Neural progenitor cell (in vitro differentiated cells): ENCODE measurements at places on chromosomes 4 and X. TPM values are rescaled to one million over a fixed set of nuclear protein-coding genes. Genes with fewer than 3 reads are reported as not detected.

GRCh38 chr4:37976507-37976906 is 16.3 kb downstream of the PTTG2 start:
- H3K27ac ChIP-seq: peak overlapping the region; percentile 95
- peaks cover 17% of the 10 kb centered on the region for H3K4me1 ChIP-seq
- H3K27me3 ChIP-seq: no peaks in the 10 kb centered on the region

The TRIM60 gene
- not detected in 2 replicates for total RNA-seq

DNA sequence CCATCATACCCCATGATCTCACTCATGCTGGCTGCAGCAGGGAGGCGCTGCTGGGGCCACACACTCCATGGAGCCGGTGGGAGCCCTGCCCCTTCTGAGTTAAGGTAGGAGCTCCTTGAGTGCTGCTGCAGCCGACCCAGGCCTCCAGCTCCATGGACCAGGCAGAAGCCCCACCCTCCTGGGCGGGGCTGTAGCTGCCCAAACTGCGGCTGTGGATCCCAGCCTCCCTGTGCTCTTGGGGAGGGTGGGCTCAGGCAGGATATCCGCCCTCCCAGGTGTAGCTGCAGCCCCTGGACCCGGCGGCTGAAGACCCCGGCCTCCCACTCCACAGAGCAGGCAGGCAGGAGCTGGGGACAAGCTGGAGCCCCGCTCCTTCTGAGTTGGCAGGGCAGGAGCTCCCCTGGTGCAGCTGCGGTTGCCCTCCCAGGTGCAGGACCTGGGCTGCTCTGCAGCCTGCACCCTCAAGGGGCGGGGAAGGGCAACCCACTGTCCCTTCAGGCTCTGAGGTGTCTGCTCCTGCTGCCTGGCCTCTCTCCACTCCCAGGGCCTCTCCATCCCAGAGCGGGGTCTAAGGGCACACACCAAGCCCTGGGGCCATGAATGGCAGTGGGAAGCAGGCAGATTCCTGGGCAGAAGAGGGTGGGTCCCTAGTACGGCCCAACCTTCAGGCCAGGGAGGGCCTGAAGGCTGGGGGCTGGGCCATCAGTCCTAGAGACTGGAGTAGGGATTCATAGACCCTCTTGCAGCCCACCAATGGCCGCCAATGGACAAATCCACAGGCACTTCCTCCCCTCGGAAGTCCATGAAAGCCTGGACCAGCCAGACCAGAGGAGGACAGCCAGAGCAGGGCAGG is 466.1 kb downstream of the DTHD1 start:
- no peak overlapping the region for H3K27ac ChIP-seq
- no peaks in the 10 kb centered on the region for H3K36me3 ChIP-seq
- no peak overlapping the region for H3K4me3 ChIP-seq
- no peaks in the 10 kb centered on the region for H3K27me3 ChIP-seq

- H3K4me1 ChIP-seq: no peaks in the 10 kb centered on the region
- no peaks in the 10 kb centered on the region for H3K27me3 ChIP-seq
- DNase-seq: no peak
- H3K36me3 ChIP-seq: no peaks in the 10 kb centered on the region
- H3K27ac ChIP-seq: no peak overlapping the region
Observed at GRCh38 chrX:114615765-114616164, 31.9 kb downstream of the HTR2C start.

DNA sequence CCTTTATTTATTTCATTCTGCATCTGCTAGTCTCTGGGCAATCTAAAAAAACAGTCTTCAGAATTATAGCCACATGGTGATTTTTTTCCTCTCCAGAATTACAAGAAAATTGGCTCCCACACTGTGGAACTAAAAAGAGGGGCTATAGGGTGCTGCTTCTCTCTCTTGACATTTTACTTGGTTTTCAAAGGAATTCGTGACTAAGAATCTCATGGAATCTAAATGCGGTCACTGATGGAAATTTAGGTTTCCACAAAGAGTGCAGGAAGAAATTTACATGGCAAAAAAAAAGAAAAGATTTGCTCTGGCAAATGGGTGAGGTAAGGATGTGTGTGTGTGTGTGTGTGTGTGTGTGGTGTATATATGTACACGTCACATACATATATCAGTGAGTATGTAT is 10.2 kb downstream of the ATXN3L start:
- no peaks in the 10 kb centered on the region for H3K27me3 ChIP-seq
- H3K4me1 ChIP-seq: no peaks in the 10 kb centered on the region
- DNase-seq: no peak
- H3K27ac ChIP-seq: no peak overlapping the region
- no peak overlapping the region for H3K4me3 ChIP-seq

GRCh38 chr4:112944006-112944405 is 105.4 kb upstream of the ANK2 start:
- peaks cover 42% of the 10 kb centered on the region for H3K4me1 ChIP-seq
- no peaks in the 10 kb centered on the region for H3K36me3 ChIP-seq
- DNase-seq: no peak
- H3K4me3 ChIP-seq: no peak overlapping the region

GRCh38 chrX:37697169-37697760 is 11.7 kb downstream of the XK start:
- DNase-seq: no peak
- H3K36me3 ChIP-seq: no peaks in the 10 kb centered on the region
- H3K27ac ChIP-seq: no peak overlapping the region
- no peak overlapping the region for H3K4me3 ChIP-seq
- no peaks in the 10 kb centered on the region for H3K27me3 ChIP-seq
- H3K4me1 ChIP-seq: no peaks in the 10 kb centered on the region

The TRPC3 gene
- 0.17 TPM in 1 of 2 replicates, not detected in the other for total RNA-seq

DNA sequence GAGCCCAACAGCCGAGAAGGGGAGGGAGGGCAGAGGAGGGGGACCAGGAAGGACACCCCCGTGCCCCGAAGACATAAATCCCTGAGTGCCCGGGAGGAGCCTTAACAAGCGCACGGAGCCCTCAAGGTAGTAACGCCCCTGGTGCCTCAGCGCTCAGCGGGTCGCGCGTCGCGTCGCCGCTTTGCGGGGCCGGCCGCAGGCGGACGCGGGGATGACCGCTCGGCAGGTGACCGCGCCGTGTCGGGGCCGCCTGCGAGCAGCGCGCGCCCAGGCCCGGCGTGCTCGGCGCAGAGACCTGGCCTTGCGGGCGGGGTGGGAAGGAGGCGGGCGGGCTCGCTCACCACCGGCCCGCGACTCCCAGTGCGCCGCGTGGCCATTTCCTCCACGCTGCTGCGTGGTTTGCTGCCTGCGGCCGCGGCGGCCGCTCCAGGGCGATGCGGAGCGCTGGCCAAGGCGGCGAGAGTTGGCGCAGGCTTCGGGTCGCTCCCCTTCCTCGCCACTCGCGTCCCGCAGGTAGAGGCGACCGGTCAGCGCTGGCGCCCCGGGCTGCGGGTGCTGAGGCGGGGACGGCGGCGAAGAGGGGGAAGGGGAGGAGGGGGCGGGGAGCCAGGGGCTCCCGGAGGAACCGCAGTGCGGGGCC is 632 bp downstream of the CCSER1 start:
- H3K36me3 ChIP-seq: no peaks in the 10 kb centered on the region
- H3K4me1 ChIP-seq: peaks cover 5% of the 10 kb centered on the region
- DNase-seq: peak; percentile 71
- H3K27me3 ChIP-seq: peaks cover 79% of the 10 kb centered on the region
- peak overlapping the region; percentile 62 for H3K4me3 ChIP-seq

- no peak overlapping the region for H3K27ac ChIP-seq
- no peaks in the 10 kb centered on the region for H3K4me1 ChIP-seq
- DNase-seq: peak; percentile 47
- no peak overlapping the region for H3K4me3 ChIP-seq
- no peaks in the 10 kb centered on the region for H3K36me3 ChIP-seq
Observed at GRCh38 chr4:158895797-158896576, 127.2 kb downstream of the FNIP2 start.

- H3K27ac ChIP-seq: no peak overlapping the region
- DNase-seq: no peak
- H3K4me1 ChIP-seq: no peaks in the 10 kb centered on the region
- H3K4me3 ChIP-seq: no peak overlapping the region
- H3K27me3 ChIP-seq: no peaks in the 10 kb centered on the region
- no peaks in the 10 kb centered on the region for H3K36me3 ChIP-seq
Observed at GRCh38 chr4:109412776-109413175, 20.8 kb upstream of the SEC24B start.

GRCh38 chr4:156774422-156774821 is 197.2 kb downstream of the PDGFC start:
- no peak overlapping the region for H3K4me3 ChIP-seq
- DNase-seq: no peak
- peaks cover 25% of the 10 kb centered on the region for H3K4me1 ChIP-seq
- H3K27me3 ChIP-seq: no peaks in the 10 kb centered on the region

DNA sequence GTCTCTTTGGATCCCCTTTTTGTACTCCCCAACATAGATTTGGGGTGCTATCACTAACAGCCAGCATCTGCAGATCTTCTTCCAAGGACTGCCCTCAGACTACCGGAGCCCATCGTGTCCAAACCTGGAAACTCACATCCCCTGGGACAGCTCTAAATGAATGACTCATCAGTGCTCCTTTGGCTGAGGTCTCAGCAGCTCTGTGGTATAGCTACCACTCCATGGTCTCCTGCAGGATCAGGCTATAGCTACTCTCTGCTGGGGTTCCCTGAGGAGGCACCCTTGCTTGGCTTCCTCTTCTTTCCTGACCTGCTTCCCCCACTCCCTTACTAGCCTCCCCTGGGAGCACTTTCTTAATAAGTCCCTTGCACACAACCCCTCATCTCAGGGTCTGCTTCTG is 97.5 kb upstream of the PRPS2 start:
- no peak overlapping the region for H3K27ac ChIP-seq
- no peaks in the 10 kb centered on the region for H3K36me3 ChIP-seq
- no peaks in the 10 kb centered on the region for H3K27me3 ChIP-seq
- no peaks in the 10 kb centered on the region for H3K4me1 ChIP-seq

The MAGEB1 gene
- not detected in 2 replicates for total RNA-seq

GRCh38 chr4:102598762-102599374 is 97.7 kb downstream of the NFKB1 start:
- H3K27ac ChIP-seq: no peak overlapping the region
- no peak overlapping the region for H3K4me3 ChIP-seq
- H3K27me3 ChIP-seq: no peaks in the 10 kb centered on the region

DNA sequence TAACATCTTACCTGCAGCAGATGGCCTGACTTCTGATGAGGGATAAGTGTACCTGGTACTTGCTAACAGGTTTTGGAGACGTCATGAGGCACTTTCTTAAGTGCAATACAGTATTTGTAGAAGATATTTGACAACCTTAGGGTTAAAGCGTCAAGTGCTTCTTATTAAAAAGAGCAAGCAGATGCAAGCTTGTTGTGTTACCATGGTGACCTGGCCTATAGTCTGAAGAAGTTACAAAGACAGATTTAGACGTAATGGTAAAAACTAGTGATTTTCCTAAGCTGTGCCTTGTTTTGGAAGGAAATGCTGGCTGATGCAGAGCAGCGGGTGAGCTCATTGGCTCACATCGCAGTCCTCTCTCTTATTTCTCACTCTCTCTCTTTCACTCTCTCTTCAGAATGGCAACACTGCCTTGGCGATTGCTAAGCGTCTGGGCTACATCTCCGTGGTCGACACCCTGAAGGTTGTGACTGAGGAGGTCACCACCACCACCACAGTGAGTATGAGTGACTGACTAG is 243.6 kb downstream of the ANK2 start:
- H3K4me1 ChIP-seq: peaks cover 69% of the 10 kb centered on the region
- H3K27me3 ChIP-seq: no peaks in the 10 kb centered on the region
- H3K4me3 ChIP-seq: peak overlapping the region; percentile 8
- H3K36me3 ChIP-seq: peaks cover 5% of the 10 kb centered on the region
- DNase-seq: peak; percentile 34

DNA sequence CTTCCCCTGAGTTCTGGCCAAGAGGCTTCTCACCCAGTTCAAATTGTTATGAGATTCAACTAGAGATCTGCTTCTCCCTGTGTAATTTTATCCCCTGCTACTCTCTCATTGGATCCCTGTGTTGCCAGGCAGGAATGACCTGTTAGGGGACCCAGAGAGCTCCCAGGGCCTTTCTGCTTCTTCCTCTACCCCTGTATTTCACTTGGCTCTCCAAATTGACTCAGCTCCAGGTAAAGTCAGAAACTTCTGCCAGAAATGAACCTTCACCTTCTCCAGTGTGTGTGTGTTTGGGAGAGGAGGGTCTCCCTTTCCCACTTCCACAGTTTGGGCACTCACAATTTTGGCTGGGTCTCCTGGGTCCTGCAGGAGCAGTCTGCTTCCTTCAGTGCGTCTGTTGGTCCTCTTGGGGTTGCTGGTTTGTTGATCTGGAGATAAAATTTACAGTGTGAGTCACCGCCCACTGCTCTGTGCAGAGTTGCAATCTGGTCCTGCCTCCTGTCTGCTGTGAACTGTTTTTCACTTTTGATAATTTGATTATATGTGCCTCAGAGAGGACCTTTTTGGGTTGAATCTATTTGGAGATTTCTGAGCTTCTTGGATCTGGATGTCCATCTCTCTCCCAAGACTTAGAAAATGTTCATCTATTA is 112.4 kb upstream of the EDA2R start:
- no peak overlapping the region for H3K27ac ChIP-seq
- no peak for DNase-seq
- no peaks in the 10 kb centered on the region for H3K36me3 ChIP-seq
- no peaks in the 10 kb centered on the region for H3K4me1 ChIP-seq
- H3K27me3 ChIP-seq: no peaks in the 10 kb centered on the region

DNA sequence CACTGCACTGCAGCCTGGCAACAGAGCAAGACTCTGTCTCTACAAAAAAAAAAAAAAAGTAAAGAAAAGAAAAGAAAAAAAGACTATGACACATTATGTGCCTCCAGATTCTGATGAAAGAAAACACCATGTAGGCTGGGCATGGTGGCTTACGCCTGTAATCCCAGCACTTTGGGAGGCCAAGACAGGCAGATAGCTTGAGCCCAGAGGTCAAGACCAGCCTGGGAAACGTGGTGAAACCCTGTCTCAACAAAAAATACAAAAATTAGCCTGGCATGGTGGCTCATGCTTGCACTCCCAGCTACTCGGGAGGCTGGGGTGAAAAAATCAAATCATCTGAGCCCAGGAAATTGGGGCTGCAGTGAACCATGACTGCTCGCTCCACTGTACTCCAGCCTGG is 19.4 kb downstream of the THOC2 start:
- H3K4me1 ChIP-seq: no peaks in the 10 kb centered on the region
- H3K27ac ChIP-seq: no peak overlapping the region
- H3K4me3 ChIP-seq: no peak overlapping the region
- DNase-seq: no peak

- H3K27me3 ChIP-seq: no peaks in the 10 kb centered on the region
- DNase-seq: no peak
- no peak overlapping the region for H3K4me3 ChIP-seq
- no peak overlapping the region for H3K27ac ChIP-seq
Observed at GRCh38 chr4:31126881-31127398, 406.8 kb downstream of the PCDH7 start.
